Activated T-cell treated with anti-CD3 and anti-CD28 coated beads for 24 hours (primary cell): ENCODE measurements at places on chromosomes 7 and 10.

GRCh38 chr7:2864999-2865670 is 21.0 kb upstream of the GNA12 start:
- DNase-seq = peak; percentile 62

DNA sequence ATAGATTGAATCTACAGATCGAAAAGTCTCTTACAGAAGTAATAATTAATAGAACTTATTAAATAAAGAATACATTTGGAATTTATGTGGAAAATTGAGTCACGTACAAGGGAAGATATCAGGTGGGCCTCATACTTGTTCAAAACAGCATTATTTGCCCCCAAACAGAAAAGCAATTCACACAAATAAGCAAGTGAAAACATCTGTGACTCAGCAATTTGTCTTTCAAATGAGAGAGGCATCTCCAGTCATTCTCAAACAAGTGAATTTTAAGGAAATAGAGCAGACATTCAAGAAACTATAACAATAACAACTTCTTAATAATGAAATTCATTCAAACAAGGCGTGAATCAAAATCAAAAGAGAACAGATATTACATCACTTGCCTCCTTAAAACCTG is 50.1 kb downstream of the SEMA3A start:
- DNase-seq = no peak

DNA sequence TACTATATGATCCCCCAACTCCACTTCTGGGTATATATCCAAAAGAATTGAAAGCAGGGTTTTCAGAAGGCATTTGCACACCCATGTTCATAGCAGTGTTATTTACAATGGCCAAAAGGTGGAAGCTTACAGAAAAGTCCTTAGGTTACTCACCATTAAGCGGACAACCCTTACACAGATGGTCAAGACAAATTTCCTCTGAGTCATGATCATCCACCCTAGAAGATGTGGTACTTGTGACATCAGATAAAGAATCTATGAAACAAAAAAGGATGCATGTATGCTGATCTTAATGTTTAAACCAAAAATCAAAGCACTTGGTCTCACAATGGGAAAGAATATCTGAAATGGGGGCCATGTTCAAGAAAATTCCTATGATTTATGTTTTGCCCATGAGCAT is 31.1 kb downstream of the ZC3HAV1 start:
- DNase-seq = no peak

DNA sequence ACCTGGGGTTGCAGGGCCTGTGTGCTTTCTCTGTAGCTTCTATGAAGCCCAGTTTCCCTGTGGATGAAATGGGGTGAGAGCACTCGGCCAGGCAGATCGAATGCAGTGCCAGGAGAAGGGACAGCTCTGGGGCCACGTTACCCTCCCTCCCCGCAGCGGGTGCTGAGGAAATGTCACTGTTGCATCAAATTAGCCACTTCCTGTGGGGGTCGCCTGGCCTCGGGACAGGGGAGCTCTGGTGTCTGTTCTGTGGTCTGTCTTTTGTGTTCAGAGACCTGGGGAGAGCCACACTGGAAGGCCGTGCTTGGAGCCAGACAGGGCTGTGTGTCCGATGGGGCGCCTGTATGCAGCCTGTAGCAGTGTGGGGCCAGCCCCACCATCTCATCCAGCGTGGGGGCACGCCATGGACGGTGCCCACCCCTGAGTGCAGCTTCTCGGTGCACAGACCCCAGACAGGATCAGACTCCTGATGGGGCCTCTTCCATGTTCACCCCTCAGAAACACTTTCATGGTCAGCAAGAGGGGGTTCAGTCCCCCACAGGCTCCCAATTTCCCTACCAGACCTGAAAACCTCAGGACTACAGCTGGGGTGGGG is 13.6 kb downstream of the TTYH3 start:
- peak; percentile 15 for DNase-seq
